ENCODE measurements at places on chromosomes 13 and 19. TPM values are rescaled to one million over a fixed set of nuclear protein-coding genes. Genes with fewer than 3 reads are reported as not detected.

Gene NUP58
- total RNA-seq = 70.1 TPM

DNA sequence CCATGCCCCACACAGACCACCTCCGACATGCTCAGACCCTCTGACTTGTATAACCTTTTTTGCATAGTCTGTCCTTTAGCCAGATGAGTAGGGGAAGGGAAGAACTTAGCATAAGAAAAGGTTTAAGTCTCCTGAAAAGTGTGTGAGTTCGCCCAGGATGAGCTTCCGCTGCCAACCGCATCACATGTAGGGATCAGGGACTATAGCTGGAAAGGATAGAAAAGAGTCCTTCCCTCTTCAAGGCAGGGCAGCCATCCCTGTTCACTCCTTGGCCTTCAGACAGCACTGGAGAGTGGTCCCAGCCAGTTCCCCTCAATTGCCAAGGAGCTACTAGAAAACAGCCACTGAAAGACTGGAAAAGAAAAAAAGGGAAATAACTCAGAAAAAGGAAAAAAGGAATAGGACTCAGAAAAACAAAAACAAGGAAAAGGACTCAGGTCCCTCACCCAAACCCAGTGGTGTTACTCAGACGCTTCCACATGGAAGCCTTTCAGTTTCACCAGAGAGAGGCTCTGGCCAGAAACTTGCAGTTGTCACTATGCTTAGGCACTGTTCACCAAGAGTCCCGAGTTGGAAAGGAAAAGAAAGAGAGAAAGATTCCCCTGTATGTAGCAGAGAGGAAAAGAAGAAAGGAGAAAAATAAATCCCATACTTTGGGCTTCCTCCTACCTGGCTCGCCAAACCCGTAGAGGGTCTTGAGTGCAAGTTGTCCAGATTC, 5.6 kb upstream of the TM9SF2 start:
- H3K27me3 ChIP-seq = no peaks in the 10 kb centered on the region
- peak overlapping the region; percentile 97 for H3K4me3 ChIP-seq
- peak overlapping the region; percentile 100 for H3K27ac ChIP-seq
- DNase-seq = no peak
- H3K4me1 ChIP-seq = peaks cover 33% of the 10 kb centered on the region
- H3K36me3 ChIP-seq = peaks cover 29% of the 10 kb centered on the region

Gene DAND5
- total RNA-seq = not detected

DNA sequence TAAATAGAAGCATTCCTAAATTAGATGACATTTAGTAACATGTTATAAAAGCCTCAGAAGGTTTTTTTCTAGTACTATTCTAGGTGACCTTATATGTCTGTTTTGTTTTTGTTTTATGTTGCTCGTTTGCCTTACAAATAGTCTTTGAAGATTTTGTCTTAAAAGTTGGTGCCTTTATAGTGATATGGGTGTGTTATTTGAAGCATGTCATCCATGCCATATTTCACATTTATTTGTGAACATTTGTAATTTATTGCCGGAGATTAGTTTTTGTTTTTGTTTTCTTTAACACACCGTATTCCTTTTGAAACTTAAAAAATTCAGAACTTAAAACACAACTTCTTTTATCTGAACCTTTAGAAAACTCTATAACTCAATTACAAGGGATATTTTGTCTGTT, 422.8 kb upstream of the PCDH9 start:
- no peak for DNase-seq
- no peaks in the 10 kb centered on the region for H3K4me1 ChIP-seq

DNA sequence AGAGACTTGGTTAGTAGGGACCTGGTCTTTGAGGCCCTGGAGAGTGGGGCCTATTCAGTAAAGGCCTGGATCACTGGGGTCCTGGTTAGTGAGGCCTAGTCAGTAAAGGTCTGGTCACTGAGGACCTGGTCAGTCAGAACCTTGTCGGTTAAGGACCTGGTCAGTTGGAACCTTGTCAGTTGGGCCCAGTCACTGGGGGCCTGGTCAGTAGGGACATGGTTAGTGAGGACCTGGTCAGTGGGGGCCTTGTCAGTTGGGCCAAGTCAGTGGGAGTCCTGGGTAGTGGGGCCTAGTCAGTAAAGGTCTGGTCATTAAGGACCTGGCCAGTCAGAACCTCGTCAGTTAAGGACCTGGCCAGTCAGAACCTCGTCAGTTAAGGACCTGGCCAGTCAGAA, 43.2 kb upstream of the TPM4 start:
- no peaks in the 10 kb centered on the region for H3K27me3 ChIP-seq
- no peaks in the 10 kb centered on the region for H3K4me1 ChIP-seq
- no peak for DNase-seq
- no peak overlapping the region for H3K27ac ChIP-seq

DNA sequence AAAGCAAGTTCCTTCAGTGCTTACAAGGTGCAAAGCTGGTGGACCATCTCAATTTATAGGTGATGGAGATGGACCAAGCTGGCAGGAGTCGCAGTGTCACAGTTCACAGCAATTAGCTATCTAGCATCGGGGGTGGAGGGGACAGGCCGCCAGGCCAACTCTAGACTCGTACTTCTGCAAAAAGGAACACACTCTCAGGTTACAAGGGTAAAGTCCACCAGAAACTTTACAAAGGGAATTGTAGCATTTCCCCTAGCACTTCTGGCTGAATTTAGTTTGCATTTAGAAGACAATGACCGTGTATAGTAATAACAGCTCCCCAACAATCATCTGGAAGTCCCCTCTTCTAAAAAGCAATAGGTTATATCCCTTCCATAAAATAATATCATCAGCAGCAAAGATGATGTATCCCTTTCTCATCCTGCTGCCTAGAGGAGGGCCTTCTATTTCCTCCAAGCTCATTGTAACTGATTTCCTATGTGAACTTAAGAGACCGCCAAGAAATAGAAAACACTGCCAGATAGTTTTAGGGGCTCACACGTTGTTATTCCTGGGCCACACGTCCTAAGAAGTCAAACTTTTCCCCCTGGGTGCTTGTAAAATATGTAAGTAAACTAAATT, 8.5 kb upstream of the DOCK9 start:
- H3K27ac ChIP-seq = no peak overlapping the region
- peaks cover 34% of the 10 kb centered on the region for H3K4me1 ChIP-seq
- no peak for DNase-seq

GRCh38 chr13:105063676-105064075, 1471.8 kb downstream of the EFNB2 start:
- no peak overlapping the region for H3K27ac ChIP-seq
- H3K27me3 ChIP-seq = peaks cover 2% of the 10 kb centered on the region
- H3K4me1 ChIP-seq = no peaks in the 10 kb centered on the region
- no peaks in the 10 kb centered on the region for H3K36me3 ChIP-seq

Gene CD79A
- 28.0 TPM for total RNA-seq

- no peak overlapping the region for H3K4me3 ChIP-seq
- peaks cover 21% of the 10 kb centered on the region for H3K4me1 ChIP-seq
- H3K27me3 ChIP-seq = no peaks in the 10 kb centered on the region
- no peak for DNase-seq
These were observed 81.4 kb downstream of the RNASEH2B start for GRCh38 chr13:50990818-50991506.

GRCh38 chr19:29858000-29858596, 46.3 kb downstream of the CCNE1 start:
- no peak overlapping the region for H3K4me3 ChIP-seq
- peaks cover 4% of the 10 kb centered on the region for H3K4me1 ChIP-seq
- DNase-seq = peak; percentile 63
- no peaks in the 10 kb centered on the region for H3K27me3 ChIP-seq

DNA sequence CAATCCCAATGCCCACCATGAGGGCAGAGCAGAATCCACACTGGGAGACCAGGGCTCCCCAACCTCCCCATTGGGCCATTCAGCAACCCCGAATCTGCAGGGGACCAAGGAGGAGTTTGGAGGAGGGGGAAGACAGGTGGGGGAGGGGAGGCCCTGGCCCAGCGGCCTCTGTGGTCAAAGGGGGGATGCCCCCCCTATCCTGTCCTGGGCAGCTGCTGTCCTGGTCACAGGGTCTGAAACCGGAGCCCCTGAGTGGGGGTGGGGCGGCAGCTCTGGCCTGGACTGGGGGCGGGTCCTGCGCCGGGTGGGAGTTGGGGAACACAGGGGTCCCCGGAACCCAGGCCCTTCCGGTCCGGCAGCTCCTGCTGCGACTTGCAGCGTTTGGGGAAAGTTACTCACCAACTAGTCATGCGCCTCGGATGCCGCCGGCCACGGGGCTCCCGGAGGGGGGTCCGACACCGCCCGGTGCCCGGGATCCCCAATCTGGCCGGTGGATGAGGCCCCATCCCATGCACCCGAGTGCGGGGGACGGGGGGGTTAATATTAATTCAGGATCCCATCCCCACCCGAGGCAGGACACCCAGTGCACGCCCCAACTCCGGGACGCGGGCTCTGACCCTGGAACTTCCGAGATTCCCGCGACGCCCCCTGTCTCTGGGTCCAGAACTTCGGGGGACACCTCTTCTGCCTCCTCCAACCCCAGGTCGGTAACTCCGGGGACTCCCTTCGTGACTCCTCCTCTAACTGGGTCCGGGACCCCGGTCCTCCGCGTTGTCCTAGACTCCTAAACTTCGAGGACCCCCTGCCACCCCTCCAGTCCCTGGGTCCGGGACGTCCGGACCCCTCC, 872 bp downstream of the HOMER3 start:
- peaks cover 51% of the 10 kb centered on the region for H3K27me3 ChIP-seq
- peaks cover 5% of the 10 kb centered on the region for H3K4me1 ChIP-seq
- H3K36me3 ChIP-seq = no peaks in the 10 kb centered on the region
- H3K27ac ChIP-seq = no peak overlapping the region

Gene ONECUT3
- not detected for total RNA-seq

- H3K36me3 ChIP-seq = no peaks in the 10 kb centered on the region
- no peaks in the 10 kb centered on the region for H3K4me1 ChIP-seq
- H3K27me3 ChIP-seq = no peaks in the 10 kb centered on the region
- H3K4me3 ChIP-seq = no peak overlapping the region
- no peak for DNase-seq
These were observed 17.5 kb upstream of the PSG9 start for GRCh38 chr19:43286786-43287185.
